DMS79 (cell line): ENCODE measurements at places on chromosomes 7 and 10.

GRCh38 chr10:107129000-107129399 is 35.5 kb downstream of the SORCS1 start:
- no peak for DNase-seq

DNA sequence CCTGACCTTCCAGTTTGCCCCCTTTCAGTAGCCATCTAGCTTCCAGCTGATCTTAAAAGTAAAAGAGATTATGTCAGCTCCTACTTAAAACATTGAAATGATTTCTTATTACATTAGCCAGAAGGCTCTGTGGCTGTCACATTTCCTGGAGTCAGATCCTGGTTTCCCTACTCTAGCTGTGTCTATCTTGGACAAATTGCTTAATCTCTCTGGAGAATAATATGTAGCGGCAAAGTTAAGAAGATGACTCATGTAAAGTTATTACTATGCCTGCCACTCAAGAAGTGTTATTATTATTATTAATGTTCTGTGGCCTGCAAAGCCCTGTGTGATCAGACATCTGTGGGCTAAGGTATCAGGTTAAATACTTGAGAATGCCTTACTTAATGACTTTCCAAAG is 107.2 kb downstream of the RUNDC3B start:
- DNase-seq, result no peak

- DNase-seq, result no peak
These were observed 53.5 kb upstream of the VIPR2 start for GRCh38 chr7:159198016-159198724.

DNA sequence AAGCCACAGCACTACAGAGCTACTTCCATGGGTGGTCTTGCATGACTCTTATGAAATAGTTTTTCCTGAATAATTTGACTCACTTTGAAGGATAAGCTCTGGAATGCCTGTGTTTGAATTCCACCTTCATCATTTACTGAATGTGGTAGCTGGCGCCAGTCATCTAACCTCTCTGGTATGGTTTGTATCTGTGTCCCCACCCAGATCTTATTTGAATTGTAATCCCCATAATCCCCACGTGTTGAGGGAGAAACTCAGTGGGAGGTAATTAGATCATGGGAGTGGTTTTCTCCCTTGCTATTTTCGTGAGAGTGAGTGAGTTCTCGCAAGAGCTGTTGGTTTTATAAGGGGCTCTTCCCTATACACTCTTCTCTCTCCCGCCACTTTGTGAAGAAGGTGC is 11.2 kb upstream of the SLC13A1 start:
- DNase-seq, result no peak

DNA sequence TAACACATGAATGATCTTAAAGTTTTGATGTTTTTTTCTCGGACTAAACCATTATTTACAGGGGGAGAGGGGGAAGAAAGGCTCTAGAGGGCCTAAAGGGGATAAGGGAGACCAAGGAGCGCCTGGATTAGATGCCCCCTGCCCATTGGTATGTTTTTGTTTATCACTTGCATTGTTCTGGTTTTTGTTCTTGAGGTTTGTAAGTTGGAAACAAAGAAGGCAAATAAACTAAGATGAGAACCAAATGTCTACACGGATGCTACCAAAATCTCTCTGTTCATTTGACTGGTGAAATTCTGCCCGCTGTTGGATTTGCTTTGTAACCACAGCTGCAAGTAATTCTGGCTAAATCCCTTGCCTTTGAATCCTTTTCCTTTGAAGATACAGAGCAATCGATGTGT is 99.8 kb upstream of the MACROH2A2 start:
- DNase-seq, result no peak

DNA sequence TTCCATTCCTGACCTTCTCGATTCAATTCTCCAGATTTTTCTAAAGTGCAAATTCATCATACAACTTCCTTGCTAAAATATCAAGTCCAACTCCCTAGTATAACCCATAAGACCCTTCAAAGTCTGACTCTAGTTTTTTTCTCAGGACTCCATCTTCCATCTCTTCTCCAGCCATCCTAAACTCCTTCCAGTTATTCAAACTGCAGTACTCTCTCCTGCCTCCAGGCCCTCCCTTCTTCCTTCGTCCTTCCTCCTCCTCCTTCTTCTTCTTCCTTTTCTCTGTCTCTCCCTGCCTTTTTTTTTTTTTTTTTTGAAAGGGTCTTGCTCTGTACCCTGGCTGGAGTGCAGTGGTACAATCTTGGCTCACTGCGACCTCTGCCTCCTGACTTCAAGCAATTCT is 111.9 kb downstream of the RELN start:
- no peak for DNase-seq

DNA sequence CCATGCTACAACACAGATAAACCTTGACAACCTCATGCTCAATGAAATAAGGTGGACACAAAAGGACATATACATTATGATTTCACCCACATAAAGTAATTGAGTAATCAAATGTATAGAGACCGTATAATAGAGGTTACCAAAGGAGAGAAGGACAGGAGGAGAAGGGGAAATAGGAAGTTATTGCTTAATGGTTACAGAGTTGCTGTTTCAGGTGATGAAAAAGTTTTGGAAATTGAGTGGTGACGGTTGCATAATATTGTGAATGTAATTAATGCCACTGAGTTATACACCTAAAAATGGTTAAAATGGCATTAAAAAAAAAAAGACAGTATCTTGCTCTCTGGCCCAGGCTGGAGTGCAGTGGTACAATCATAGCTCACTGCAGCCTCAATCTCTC is 1.5 kb upstream of the OGDH start:
- no peak for DNase-seq

DNA sequence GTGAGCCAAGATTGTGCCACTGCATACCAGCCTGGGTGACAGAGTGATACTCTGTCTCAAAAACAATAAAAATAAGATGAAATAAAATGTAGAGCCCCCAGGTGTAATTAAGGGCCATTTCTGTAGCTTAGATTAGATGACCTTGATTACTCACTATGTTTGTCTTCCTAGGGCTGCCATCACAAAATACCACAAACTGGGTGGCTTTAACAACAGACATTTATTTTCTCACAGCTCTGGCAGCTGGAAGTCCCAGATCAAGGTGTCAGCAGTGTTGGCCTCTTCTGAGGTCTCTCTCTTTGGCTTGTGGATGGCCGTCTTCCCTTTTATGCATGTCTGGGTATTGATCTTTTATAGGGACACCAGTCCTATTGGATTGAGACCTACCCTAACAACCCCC is 6.1 kb downstream of the PTER start:
- no peak for DNase-seq

DNA sequence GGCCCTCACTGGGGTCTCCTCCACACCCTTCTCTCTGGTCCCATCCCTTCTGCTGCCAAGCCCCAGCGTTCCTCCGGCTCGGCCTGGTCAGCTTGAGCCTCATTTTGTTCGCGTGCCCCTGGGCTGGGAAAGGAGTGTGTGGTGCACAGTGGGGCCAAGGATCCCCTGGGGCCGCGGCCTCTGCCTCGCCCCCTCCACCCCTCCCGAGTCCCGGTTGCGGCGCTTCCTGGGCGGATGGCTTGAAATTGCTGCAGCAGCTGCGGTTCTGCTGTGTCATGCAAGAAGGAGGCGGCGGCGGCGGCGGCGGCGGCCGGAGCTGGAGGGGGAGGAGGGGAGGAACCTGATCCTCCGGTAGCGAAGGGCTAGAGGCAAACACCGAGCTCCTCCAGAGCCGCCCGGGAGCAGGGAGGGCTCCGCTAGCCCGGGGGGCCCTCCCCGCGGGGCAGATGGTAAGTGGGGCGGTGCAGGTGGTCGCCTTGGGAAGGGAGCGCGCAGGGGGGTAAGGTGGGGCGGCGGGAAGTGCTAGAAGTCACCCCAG is 217.8 kb upstream of the MKLN1 start:
- DNase-seq, result peak; percentile 30

DNA sequence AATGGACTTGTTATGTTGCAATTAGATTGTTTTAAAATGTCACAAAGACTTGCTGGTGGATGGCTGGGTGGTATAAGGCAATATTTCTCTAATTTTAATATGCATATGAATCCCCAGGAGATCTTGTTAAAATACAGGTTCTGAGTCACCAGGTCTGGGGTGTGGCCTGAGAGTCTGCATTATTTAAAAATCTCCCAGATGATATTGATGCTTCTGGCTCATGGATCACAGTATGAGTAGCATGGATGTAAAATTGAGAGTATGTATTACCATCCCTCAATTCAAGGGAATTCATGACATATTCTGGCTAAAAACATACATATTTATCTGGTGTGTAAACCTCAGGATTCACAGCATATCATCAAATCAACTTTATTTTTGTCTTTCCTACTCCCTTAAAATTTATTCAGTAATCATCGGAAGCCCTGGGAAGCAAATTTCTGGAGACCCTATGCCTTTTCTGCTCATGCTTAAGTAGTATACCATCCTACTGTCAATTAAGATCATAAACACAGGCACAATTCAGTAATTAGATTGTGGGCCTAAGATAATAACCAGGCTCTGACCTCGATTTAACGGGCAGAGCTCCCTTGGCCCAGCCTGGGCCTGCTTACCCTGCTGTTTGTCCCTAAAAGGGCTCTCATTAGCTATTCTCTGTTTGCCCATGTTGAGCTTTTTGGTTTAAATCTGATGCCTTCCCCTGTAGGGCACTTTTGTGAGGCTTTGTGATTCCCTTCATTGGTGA is 29.6 kb upstream of the ICA1 start:
- DNase-seq, result no peak

DNA sequence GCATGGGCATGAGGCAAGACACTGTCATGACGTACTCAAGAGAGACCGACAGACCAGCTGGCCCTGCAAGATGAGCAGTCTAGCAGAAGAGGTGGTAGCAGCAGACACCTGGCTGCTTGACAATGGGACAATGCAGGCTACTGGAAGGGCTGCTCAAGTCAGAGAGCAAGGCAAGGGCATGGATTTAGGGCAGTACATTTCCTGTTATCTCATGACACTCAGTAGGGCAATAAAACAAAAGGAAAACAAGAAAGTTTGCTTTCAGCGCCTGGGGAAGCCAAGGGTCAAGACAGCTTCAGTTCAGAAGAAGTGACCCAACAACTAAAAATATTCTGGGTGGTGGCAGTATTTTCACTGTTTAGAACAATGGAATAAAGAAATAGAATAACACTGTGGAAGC is 331.8 kb upstream of the PHYHIPL start:
- no peak for DNase-seq

- no peak for DNase-seq
These were observed 148.8 kb downstream of the CCDC3 start for GRCh38 chr10:12852687-12853086.

DNA sequence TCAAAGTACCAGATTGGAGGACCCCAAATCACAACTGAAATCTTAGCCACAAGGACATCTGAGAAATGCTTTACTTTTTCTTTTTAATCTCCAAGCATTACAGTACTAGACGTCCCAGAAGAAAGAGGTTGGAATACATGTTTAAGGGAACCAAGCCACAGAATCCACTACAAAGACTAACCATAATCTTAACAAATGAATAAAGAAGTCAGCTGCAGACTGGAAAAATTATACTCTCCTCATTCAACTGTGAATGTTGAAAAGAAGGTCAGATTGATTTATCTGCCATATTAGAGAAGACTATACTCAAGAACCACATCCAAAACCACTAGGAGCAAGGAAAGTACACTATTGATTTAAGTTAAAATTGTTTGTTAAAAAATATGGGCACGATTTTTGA is 102.1 kb upstream of the ABCB5 start:
- DNase-seq, result peak; percentile 28

DNA sequence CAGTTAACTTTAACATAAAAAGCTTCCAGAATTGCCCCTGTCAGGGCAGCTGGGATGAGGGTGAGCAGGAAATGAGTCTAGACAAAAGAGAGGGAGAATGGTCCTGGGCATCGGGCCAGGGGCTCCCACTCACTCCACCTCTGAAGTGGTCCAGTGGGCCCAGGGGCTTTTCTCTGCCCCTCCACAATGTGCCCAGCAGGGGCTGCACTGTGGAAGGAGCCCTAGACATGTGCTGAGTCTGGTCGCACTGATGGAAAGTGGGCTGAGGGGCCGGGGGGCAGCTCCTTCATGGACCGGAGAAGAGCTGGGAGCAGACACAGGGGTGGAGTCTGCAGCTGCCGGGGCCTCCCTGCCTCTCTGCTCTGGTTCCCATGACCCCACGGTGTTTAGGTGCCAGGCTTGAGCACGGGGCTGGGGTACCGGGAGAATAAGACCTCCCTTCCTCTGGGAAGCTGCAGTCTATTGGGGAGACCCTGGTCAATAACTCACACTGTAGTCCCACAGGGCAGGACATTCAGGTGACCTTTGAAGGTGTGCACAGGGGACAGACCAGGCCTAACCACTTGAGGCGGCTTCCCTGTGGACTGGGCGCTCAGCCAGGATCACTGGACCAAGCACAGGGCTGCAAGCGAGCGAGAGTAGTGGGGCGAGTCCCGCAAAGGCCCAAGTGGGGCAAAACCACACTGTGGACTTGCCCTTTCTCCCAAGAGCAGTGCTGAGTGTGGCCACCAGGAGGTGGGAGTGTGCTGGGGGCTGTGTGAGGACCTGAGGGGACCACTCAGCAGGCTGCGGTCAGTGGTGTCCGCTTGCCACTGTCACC is 6.1 kb downstream of the ADCY1 start:
- peak; percentile 88 for DNase-seq

DNA sequence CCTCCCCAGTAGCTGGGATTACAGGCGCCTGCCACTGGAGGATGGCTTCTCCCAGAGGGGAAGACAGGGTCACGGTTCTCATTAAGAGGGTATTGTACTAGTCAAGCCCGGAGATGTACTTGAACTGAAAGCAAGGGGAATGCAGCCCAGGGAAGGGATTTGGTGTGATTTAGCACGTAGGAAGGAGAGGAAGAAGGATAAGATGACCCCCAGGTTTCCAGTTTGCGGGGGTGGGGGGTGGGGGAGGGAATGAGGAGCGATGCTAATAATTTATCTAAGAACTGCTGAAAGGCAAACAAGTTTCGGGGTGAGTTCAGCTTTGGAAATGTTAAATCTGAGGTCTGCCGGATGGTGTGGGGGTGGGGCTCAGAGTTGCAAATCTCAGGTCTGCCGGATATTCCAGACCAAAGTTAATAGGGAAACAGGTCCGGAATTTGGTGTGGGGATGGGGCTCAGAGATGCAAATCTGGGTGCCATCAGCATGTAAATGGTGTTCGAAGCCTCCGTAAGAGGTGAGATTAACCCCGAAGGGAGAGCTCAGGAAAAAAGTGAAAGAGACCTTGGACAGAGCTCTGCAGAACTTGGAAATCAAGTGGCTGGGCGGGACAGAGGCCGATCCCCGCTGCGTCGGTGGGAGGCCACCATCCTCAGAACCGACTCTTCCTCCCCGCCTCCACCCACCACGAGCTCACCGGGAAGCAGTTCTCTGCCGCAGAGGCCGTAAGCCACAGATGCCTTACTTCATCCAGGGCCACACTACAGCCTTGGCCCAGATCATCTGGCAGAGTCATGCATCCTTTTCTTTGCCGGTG is 1.6 kb upstream of the SEPHS1 start:
- peak; percentile 14 for DNase-seq
